H7 (cell line): ENCODE measurements at places on chromosomes 1 and 21. TPM values are rescaled to one million over a fixed set of nuclear protein-coding genes. Genes with fewer than 3 reads are reported as not detected.

Gene C1QB
- not detected in 2 replicates for total RNA-seq

Gene CYP4Z1
- not detected in 2 replicates for total RNA-seq

Gene CHIA
- total RNA-seq, result not detected in 2 replicates

Gene PLA2G4A
- 1.1 TPM in 2 replicates for total RNA-seq

Gene BCAR3
- total RNA-seq, result 53.2 and 67.4 TPM in 2 replicates

GRCh38 chr1:150162862-150163706 lies 13.4 kb downstream of the PLEKHO1 start:
- peak; percentile 90 for DNase-seq

DNA sequence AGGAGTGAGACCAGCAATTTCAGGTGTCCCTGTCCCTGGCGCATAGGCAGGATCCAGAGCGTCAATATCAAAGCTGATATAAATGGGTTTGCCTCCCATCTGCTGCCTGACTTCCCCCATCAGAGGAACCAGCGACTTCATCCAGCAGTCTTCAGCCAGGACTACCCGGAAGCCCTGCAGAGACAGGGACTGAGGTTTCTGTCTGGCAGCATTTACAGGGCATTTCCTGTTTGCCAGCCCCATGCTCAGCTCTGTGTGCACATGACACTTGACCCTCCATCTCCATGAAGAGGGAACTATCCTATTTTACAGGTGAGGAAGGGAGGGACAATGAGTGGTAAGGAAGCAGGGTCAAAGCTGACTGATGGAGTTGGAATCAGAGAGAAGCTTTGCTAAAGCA lies 7.2 kb downstream of the AGMAT start:
- no peak for DNase-seq

- peak; percentile 83 for DNase-seq
Measured at GRCh38 chr21:38965910-38966504, 160.3 kb downstream of the ETS2 start.

GRCh38 chr1:115241309-115241708 lies 96.7 kb downstream of the NGF start:
- no peak for DNase-seq

- DNase-seq, result no peak
Measured at GRCh38 chr21:40563900-40564299, 283.1 kb downstream of the DSCAM start.

- no peak for DNase-seq
Measured at GRCh38 chr1:83098131-83098530, 900.8 kb downstream of the TTLL7 start.

DNA sequence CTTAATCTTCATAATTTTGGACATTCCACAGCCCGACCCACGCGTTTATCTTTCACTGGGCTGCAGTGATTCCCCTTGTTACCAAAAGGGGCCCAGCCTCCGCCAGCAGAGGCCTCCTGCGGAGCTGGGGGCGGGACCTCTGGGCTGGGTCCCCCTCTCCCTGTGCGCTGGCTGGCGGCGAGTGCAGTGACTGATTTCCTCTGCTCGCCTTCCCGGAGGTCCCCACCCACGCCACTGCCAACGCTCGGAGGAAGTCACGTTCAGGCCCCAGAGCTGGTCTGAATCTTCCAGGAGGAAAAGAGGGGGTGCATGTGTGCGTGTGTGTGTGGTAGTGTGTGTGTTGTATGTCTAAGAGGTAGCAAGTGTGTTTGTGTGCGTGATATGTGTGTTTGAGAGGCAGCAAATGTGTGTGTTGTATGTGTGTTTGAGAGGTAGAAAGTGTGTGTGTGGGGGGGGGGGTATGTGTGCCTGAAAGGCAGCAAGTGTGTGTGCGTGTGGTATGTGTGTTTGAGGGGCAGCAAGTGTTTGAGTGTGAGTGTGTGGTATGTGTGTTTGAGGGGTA lies 35.0 kb upstream of the JAK1 start:
- peak; percentile 92 for DNase-seq

- DNase-seq, result no peak
Measured at GRCh38 chr1:109828756-109829505, 65.2 kb upstream of the EPS8L3 start.

GRCh38 chr1:81681601-81682266 lies 119.0 kb upstream of the ADGRL2 start:
- no peak for DNase-seq

- DNase-seq, result no peak
Measured at GRCh38 chr1:23651069-23651808, 40.4 kb upstream of the RPL11 start.

GRCh38 chr1:10419351-10419750 lies 10.9 kb upstream of the CENPS start:
- DNase-seq, result no peak

DNA sequence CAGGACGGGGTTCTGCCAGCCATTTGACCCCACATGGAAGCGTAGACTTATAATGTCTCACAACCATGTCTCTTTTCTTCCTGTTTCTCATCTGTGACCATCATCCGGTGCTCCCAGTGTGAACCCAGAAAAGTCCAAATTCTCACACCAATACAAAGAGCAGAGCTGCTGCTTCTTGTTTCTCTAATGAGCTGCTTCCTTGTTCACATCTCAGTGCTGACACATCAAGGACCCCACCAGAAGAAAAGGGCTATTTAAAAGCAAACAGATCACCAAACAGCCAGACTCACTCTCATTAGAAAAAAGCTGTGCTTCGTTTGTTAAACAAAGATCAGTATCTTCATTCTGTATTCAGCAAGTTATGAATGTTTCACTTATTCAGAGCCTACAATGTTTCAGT lies 835 bp upstream of the LCE1D start:
- DNase-seq, result no peak

GRCh38 chr1:97796711-97797110 lies 124.1 kb downstream of the DPYD start:
- DNase-seq, result no peak

- no peak for DNase-seq
Measured at GRCh38 chr1:187411118-187411517, 582.4 kb downstream of the PLA2G4A start.

- no peak for DNase-seq
Measured at GRCh38 chr1:21891621-21892479, 45.3 kb downstream of the HSPG2 start.

- DNase-seq, result peak; percentile 78
Measured at GRCh38 chr21:45050345-45050796, 24.0 kb upstream of the ADARB1 start.

GRCh38 chr1:110829955-110830553 lies 42.9 kb upstream of the CD53 start:
- peak; percentile 62 for DNase-seq

DNA sequence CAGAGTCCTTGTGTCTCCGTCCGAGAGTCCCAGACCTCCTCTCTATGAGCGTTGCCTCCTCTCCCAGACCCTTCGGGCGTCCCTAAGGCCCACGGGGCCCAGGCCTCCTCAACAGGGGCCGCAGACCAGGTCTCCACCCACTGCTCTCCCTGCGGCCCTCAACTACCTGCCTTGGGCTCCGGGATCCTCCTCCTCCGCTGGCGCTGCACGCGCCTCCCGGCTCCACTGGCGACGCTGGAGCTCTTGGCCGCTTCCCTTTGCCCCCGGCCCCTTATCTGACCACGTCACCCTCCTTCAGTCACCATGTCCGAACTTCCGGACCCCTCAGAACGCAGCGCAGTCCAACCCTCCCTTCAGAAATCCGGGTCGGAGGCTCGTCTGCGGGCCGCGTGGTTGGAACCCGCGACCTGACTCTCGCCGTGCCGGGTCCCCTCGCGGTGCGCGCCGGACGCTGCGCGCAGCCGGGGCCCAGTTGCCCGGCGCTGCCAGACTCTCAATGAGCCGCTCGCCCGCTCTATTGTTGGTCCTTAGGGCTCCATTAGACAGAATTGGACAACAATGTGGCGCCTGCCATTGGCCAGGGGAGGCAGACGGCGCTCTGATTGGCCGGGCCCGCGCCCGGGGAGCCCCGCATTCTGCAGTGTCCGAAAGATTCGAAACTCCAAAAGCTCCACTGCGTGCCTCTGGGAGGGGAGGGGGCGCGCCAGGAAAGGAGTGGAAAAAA lies at the start of gene DMRTA2:
TSS of gene DMRTA2 (minus strand) at position 498 of the 724 bp plus-strand sequence. CDS start 1,907 bp downstream, outside the sequence.
- peak; percentile 96 for DNase-seq

- DNase-seq, result peak; percentile 80
Measured at GRCh38 chr1:11286735-11287410, 13.9 kb downstream of the UBIAD1 start.

DNA sequence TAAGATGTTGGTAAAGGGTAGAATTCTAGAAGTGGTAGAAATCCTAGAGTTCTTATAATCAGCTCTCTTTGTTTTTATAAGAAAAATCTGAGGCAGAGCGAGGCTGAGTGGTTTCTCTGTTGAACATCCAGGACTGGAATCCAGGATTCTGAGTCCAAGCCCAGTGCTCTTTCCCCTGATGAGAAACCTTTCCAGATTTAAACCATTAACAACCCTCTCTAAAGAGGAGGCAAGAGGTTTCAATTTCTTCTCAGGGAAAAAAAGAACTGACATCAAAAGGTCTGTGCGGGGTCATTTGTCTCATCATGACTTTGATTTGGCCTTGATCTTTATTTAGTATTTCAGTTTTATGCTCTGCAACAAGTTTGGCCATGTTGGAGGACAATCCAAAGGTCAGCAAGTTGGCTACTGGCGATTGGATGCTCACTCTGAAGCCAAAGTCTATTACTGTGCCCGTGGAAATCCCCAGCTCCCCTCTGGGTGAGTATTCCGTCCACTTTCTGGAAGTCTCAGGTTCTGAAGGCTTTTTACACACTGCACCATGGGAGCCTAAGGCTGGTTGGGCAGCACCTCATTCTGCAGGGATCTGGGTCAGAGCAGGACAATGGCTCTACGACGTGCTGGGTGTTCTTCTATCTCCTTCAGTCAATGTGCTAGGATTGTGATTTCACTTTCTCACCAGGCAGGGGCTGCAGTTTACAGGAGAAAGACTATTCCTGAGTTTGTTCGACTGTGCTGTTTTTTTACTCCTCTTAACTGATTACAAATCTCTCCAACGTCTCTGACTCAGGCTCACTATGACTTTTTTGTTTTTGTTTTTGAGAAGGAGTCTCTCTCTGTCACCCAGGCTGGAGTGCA lies 18.9 kb upstream of the CCT8 start:
- DNase-seq, result no peak

DNA sequence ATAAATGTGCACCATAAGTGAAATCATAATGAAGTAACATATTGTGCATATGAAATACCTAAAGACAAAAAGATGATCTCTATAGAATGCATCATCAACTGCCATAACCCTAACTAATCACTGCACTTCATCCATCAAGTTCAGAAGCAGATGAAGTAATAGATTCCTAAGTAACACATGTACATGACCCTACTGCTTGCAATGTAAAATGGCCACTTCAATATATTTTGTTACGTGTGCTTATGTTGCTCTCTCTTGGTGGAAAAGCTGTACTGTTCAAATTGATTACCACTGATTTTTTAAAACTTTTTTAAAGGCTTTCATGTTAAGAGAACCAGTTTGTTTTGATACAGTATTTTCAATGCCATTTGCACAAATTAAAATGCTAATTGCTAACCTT lies 141.8 kb downstream of the TTLL7 start:
- no peak for DNase-seq

- DNase-seq, result peak; percentile 95
Measured at GRCh38 chr1:32893198-32894018, 7.1 kb downstream of the HPCA start.

- DNase-seq, result no peak
Measured at GRCh38 chr1:234256359-234256758, 116.9 kb upstream of the COA6 start.

- DNase-seq, result peak; percentile 14
Measured at GRCh38 chr1:39689635-39690034, 1.6 kb downstream of the HPCAL4 start.
